Stimulated activated CD4-positive, alpha-beta T cell treated with anti-CD3 and anti-CD28 coated beads, Interleukin-1b, Interleukin-23, amount 100 ng/mL, for 24 hours (primary cell): ENCODE measurements at places on chromosomes 12 and 14.

GRCh38 chr12:52399756-52400155 is 6.4 kb downstream of the KRT82 start:
- no peak for DNase-seq

GRCh38 chr12:63226792-63227463 is 75.9 kb upstream of the AVPR1A start:
- no peak for DNase-seq

- DNase-seq, result no peak
Observed at GRCh38 chr12:12720052-12720451, 2.9 kb downstream of the CDKN1B start.

- DNase-seq, result no peak
Observed at GRCh38 chr12:116666305-116666673, 71.6 kb downstream of the SPRING1 start.

DNA sequence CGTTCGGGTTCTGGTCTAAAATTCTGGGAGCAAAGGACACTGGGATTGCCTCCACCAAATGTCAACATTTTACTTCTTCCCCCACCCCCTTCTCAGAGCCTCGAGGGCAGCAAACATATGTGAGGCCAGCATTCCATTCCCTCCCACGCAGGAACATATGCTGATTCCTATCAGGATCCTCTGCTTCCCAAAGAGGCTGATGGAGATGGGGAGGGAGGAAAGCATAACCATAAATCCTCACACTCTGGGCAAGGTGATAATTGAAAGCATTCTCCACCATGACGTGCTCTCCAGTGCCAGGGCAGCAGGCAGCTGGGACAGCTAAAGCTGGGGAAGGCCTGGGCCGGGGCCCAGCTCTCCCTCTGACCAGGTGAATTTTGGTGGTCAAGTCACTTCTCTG is 395.0 kb downstream of the ZFP36L1 start:
- DNase-seq, result no peak

- no peak for DNase-seq
Observed at GRCh38 chr12:55515696-55516095, 23.5 kb downstream of the OR6C68 start.

DNA sequence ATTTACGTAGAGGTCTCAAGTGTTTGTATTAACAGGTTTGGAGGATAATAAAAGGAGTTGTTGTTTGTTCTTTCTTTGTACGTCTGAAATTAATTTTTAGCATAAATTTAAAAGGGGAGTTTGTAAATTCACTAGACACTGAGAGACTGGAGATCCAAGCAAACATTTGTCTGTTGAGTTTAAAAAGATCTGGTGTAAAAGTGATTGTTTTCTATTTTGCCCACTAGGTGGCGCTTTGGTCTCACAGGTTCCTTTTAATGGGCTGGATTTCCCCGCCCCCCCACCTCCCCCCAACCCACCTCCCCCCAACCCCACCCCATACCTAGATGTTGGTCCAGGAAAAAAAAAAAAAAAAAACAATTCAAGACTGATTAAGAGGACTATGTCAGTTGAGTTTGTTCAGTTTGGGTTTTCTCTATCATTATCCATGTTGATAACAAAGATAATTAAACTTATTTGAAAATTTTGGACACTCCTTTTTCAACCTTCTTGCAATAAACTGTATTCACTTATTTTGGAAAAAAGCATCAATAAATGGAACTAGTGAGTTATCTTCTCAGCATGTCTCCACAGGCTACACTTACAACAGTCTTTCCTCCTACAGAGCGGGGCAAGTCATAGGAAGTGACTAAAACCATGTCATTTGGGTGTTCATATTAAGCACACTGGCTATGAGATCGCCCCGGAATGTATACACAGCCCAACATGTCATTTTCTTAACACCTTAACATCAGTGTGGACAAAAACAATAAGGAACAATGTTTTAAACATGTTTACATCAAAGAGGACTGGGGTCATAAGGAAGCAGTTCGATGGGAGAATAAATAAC is 841.1 kb downstream of the NRXN3 start:
- DNase-seq, result no peak

GRCh38 chr12:76101739-76102385 is 17.4 kb upstream of the NAP1L1 start:
- DNase-seq, result no peak

DNA sequence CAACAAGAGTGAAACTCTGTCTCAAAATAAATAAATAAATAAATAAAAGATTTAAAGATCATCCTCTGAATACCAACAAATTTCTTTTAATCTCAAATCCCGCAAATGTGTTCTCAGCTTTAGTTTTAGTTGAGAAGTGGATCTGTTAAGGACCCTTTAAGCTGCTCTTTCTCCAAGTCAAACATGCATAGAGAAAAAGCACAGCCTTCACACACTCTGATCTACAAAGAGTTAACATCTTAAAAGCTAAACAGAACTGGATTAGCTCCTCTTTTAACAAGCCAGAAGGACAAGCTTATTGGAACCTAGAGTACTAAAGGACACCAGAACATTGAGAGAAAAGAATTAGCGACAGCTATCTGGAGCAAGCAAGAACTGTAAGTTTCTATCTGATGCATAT is at the start of gene RPGRIP1:
Gene RPGRIP1 (plus strand): TSS at position 301 of the 400 bp plus-strand sequence. CDS start 7,894 bp downstream, outside the sequence.
- no peak for DNase-seq

- no peak for DNase-seq
Observed at GRCh38 chr14:75155169-75155568, 21.2 kb downstream of the TMED10 start.

DNA sequence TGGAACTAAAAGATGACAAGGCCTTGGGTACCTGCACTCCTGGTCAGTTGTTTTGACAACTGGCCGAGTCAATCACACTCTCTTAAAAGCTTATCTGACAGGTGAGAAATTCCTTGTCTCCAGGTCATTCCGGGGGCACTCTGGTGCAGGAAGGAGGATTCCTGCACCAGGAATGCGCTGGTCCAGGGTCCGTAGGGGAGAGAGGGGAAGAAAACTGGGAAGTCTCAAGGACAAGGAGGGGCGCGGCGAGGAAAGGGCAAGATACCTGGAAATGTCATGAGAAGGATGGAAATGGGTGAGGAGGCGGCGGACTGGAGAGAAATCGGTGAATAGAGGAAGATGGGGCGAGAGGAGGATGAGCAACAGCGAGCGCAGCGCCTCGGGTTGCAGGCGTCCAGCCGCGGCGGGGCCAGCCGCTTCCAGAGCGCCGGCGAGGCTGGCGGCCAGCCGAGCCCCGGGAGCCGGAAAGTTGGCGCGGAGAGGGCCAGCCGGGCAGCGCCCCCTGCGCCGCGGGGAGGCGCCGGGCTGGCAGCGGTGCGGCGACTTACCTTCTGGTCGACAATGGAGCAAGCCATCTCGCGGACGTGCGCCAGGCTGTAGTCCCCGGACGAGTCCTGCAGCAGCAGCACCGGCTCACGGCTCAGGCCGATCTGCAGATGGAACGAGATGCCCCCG is 809 bp downstream of the PRKD1 start:
- DNase-seq, result no peak

DNA sequence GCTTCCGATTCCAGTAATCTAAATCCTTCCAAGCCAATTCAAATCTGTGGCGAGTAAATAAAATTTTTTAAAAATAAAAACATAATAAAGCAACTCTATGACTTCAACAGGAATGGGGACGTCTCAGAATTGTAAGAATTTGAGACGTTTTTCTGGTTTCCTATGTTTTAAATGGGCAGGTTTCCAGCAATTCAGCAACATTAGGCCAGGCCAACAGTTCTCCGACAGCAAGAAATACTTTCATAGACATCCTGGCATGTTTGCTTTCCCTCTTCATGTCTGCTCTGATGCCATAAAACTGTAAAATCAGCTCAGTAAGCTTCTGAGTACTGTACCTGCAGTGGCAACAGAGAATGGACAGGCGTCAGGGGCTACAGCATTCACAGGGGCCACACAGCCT is 35.8 kb upstream of the DICER1 start:
- no peak for DNase-seq

- DNase-seq, result no peak
Observed at GRCh38 chr12:85138833-85139232, 102.7 kb downstream of the LRRIQ1 start.

- no peak for DNase-seq
Observed at GRCh38 chr12:42076976-42077375, 67.7 kb downstream of the GXYLT1 start.

DNA sequence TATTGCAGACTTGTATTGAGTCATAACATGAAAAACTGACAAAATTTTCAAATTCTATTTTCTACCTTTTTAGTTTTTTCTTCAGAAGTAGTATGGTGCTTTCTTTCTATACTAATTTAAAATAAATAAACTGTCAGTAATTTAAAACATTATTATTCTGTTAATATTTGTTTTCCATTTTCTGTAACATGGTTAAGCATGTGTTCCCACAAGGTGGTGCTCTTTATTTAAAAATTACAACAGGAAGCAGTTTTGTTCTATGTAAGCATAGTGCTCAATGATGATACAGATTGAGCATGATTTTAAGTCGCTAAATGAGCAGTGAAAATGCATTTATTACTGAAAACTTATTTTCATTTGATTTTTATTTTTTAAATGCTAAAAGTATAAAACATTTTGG is 114.6 kb downstream of the PPFIA2 start:
- no peak for DNase-seq

DNA sequence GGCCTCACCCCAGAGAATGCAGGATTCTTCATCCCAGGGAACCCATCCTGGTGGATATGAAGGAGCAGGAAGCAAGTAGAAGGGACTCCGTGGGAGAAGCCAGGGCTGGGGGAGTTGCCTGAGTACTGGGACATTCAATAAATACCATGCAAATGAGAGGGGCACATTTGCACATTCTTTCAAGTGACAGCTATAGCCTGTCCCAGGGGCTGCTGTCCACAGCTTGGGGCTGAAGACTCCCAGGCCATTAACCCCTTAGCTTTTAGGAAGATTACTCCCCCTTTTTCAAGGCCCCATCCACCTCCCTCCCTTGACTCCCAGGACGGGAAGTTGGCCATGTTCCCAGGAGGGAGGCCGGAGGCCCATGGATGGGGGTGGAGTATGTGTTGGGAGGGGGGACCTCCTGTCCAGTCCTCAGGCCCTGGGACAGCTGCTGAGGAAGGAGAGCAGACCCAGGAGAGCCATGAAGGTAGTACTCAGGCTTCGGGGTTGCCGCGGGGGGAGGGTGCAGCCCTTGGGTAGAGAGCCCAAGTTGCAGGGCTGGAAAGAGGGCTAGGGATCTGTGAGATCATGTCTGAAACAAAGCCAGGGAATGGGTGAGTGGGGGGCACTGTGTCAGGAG is 974 bp upstream of the TNS2 start:
- no peak for DNase-seq

GRCh38 chr14:55450987-55451386 is 10.6 kb upstream of the TBPL2 start:
- no peak for DNase-seq

DNA sequence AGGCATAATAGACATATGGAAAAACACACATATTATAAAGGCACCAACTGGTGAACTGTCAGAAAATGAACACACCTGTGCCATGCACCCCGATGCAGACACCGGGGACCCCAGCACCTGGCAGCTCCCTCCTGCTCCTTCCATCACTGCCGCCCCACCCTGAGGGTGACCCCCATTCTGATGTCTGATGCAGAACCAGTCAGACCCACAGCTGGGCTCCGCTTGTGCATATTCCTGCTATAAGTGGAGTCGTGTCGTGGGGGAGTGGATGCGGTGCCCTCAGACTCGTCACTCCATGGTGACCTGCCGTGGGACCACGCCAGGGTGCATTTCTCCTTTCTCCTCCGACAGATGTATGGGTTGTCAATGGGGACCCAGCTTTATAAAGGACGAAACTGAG is 45.7 kb upstream of the MEG3 start:
- DNase-seq, result no peak

GRCh38 chr14:34965912-34966311 is 16.9 kb upstream of the SRP54 start:
- no peak for DNase-seq

- no peak for DNase-seq
Observed at GRCh38 chr12:45034861-45035265, 16.0 kb downstream of the DBX2 start.

DNA sequence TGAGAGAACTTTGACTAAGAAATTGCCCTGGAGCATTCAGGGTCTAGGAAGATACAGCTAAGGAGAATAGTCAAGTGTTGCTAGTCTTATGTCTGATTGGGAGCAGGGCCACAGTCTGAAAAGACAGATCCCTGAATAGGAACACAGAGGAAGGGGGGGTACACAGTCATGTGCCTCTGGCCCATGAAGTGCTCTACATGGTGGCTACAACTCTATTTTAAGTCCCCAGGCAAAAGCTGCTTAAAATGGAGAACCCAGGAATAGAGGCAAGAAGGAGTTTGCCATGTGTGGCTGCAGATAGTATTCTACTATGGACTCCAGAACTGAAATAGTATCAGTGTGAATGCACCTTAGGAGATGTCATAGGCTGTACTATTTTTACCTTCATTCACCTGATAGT is 118.0 kb upstream of the NPAS3 start:
- DNase-seq, result no peak

GRCh38 chr14:77098529-77099353 is 683 bp downstream of the CIPC start:
- DNase-seq, result no peak

DNA sequence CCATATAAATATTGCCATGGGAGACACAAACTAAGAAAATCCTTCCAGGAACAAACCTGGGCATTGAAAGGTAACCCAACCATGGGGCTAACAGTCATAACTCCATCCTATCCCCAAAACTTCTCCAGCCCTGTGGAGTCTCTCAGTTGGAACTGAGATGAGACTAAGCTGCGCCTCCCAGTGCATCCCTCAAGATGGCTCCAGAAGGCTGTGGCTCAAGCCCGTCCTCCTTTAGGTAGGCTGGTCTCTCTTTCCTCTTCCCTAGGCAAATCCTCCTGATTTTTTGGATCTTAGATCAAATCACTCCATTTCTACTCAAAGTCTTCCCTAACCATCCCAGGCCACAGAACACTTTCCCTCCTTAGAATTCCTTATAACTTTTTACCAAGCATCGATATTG is 364.3 kb upstream of the CCDC196 start:
- DNase-seq, result no peak

- DNase-seq, result no peak
Observed at GRCh38 chr12:88896958-88897357, 316.7 kb upstream of the KITLG start.

- no peak for DNase-seq
Observed at GRCh38 chr12:112792301-112792700, 753 bp downstream of the RPH3A start.
